ENCODE measurements at places on chromosomes 12 and 14. TPM values are rescaled to one million over a fixed set of nuclear protein-coding genes. Genes with fewer than 3 reads are reported as not detected.

The PPHLN1 gene
- 57.7 TPM for total RNA-seq

The TMCC3 gene
- 1.0 TPM for total RNA-seq

The PDE3A gene
- total RNA-seq, result 5.6 TPM

The TUNAR gene
- not detected for total RNA-seq

The ANKRD33 gene
- not detected for total RNA-seq

Data from A549 treated with DMSO at 1 μM for 4 hours (cell line).